Osteocyte (in vitro differentiated cells): ENCODE measurements at places on chromosomes 7 and 10. TPM values are rescaled to one million over a fixed set of nuclear protein-coding genes. Genes with fewer than 3 reads are reported as not detected.

GRCh38 chr10:12358863-12359564, 9.7 kb downstream of the CAMK1D start:
- H3K27me3 ChIP-seq: no peaks in the 10 kb centered on the region
- DNase-seq: no peak
- H3K27ac ChIP-seq: no peak overlapping the region
- peaks cover 1% of the 10 kb centered on the region for H3K36me3 ChIP-seq
- peaks cover 3% of the 10 kb centered on the region for H3K4me1 ChIP-seq

DNA sequence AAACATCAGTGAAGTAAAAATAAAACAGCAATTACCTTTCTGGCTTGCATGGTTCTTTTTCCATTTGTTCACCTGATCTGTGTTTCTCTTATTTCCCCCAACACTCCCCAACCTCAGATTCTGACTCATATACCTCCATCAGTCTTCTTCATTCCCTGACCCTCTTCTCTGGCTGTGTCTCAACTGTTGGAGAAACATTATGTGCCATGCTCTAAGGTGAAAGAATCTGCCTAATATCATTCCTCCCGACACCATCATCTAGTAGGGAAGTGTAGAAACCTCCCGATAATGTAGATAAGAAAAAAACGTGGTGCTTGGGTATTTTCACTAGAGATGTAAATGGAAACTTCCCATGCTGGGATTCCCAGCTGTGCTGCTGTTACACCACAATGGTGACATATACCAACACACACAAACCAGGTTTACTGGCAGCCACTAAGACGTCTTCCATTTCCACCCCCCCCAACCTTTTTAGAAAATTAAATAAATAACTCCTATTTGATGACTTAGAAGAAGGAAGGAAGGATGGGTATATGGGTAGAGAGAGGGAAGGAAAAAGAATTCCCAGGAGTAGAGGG, 63.4 kb downstream of the OSBPL3 start:
- H3K27me3 ChIP-seq: no peaks in the 10 kb centered on the region
- peaks cover 2% of the 10 kb centered on the region for H3K4me1 ChIP-seq
- no peak overlapping the region for H3K27ac ChIP-seq
- no peaks in the 10 kb centered on the region for H3K36me3 ChIP-seq
- H3K4me3 ChIP-seq: no peak overlapping the region

The EFCAB10 gene
- not detected in 2 replicates for total RNA-seq

- DNase-seq: no peak
- no peaks in the 10 kb centered on the region for H3K36me3 ChIP-seq
- no peak overlapping the region for H3K4me3 ChIP-seq
- H3K27me3 ChIP-seq: peaks cover 2% of the 10 kb centered on the region
- no peak overlapping the region for H3K27ac ChIP-seq
- no peaks in the 10 kb centered on the region for H3K4me1 ChIP-seq
Observed at GRCh38 chr10:3273966-3274365, 101.4 kb upstream of the PITRM1 start.

The CCDC71L gene
- 45.2 and 46.6 TPM in 2 replicates for total RNA-seq
